Activated naive CD4-positive, alpha-beta T cell (primary cell): ENCODE measurements at places on chromosomes 11 and 22.

DNA sequence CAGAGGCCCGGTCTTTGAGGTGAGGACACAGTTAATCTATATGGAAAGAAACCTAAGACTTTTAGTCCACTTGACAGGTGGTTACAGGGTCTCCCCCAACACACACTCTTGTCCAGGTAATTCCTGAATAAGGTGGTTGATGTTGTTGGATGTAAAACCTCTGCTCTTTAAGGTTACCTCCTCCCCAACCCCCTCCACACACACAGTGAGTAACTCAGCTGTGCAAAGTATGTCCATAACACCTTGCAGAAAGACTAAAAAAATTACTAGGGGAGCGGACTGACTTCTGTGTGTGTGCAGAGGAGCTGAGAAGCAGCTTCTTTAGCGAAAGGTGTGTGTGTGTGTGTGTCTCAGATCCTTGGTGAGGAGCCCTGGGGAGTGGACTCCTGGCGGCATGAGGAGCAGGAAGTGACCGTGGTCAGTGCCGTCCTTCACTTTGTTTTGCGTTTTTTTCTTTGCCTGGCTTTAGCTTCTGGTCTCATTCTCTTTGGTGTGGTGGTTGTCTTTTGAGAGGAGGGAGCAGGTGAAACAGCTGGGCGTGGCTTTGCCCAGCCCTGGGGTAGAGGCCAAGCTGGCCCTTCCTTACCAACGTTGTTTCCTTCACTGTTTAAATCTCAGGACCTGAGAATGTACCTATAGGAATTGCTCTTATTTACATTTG lies 1.7 kb downstream of the ZBED4 start:
- no peak for DNase-seq

DNA sequence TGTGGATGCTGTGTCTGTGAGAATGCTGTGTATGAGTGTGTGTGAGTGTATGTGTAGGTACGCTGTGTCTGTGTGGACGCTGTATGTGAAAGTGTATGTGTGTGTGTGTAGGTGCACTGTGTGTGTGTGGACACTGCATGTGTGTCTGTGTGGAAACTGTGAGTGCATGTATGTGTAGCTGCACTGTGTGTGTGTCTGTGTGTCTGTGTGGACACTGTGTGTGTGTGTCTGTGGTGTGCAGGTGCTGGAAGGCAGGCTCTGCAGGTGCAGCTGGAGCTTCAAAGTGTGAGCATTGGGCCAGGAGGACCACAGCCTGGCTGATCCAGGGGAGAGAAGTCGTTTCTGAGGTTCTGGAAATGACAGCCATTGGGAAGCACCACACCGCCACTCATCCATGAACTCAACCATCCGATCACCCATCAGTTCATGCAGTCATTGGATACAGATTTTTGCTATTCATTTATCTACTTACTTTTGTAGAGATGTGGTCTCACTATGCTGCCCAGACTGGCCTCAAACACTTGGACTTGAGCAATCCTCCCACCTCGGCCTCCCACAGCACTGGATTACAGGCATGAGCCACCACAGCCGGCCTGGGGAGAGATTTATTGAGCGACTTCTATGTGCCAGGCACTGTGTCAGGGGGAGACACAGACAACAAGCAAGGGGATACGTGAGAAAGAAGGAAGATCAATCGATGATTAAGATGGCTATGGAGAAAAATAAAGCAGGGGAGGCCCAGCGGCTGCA lies 9.6 kb downstream of the TRPM5 start:
- DNase-seq: no peak

DNA sequence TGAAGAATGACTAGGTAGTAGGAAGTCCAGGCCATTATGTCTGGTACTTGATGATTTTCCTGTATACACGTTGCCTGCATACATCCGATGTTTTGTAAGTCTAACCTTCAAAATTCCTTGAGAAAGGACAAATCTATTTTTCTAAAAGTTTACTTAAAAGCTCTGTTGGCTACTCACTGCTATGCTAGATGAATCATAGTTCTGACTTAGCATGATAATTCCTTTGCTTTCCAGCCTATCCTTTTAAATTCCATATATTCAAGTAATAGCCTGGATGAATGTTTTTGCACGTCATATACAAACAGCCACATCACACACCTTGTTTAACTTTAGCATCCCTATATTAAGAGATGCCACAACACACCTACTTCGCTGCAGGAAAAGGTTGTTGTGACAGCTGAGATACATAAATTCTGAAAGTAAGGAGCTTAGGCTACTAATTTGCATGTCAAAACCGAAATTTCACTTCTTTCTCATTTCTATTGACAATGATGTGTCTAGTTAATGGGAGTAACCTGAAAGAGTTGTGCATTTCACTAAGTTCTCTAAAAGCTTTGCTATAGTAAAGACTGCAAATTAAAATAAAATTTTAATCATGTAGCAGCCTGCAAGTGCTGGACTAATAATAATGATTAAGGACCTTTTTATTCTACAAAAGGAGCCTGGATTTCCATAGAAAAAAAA lies 1116.4 kb downstream of the JRKL start:
- DNase-seq: no peak

- DNase-seq: no peak
Measured at GRCh38 chr22:49075150-49075549, 752.5 kb downstream of the BRD1 start.

DNA sequence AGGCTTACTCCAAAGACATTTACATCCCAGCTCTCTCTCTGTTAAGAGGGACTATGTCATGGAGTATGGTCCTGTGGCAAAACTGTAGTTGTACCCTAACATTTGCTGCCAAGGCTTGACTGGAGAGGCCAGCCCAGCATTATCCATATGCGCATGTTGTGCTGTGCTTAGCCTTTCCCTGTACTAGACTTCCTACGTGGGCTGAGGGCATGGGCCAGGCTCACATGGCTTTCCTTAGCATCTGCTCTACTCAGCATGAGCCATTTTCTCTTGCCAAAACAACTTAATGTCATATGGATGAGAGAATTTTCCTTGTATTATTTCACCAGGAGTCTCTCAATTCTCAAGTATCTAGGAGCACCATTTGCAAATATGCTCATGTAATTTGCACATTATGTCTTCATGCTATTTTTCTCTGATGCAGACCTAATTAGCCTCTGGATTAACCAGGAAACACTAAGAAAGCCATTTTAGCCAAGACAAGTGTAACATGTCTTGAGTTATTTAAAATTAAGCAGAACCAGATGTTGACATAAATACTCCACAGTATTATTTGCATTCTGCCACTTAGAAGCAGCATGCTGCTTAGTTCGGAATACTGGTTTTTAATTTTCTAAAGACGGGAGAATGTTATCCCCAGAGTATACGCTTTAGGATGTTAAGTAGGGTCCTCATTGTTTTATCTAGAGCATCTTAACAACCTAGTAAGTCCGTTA lies 71.7 kb upstream of the FAR1 start:
- DNase-seq: no peak

DNA sequence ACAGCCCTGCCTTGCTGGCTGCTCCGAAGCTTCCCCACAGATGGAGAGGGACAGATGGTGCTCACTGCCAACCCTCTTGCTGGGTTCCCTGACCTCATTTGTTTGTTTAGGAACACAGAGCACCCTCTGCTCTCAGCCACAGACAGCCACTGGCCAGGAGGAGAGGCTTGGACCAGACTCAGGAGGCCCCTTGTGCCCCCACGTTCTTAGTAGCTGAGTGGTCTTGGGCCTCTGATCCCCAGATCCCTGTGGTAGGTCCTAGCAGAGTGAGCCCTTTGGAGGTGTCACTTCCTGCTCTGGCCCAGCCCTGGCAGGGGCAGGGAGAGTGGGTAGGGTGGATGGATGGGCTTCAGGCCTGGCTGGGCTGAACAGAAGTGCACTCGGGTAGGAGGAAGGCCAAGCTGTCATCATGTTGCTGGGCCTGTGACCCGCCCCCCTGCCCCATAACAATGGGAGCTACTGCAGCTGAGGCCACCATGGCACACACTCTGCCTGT lies 84.0 kb downstream of the DHCR7 start:
- no peak for DNase-seq

DNA sequence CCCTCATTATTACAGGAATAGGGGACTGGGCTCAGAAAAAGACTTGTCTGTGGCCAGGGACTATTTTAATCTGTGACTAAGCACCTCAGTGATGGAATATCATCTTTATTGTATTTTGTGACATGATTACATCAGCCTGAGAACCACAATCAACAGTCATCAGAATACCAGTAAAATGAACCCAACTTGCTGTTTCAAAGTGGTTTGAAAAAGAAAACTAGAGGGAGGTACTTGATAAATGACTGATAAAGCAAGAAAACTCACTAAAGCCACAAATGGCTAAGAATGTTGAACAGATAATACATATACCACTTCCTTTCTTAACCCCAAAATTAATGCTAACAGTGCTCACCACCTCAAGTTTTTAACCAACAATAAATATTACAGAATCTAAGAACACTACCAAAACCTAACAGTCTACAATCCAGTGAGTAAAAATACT lies 155.7 kb downstream of the ATG16L2 start:
- DNase-seq: no peak

GRCh38 chr11:98720951-98721350 lies 299.8 kb upstream of the CNTN5 start:
- no peak for DNase-seq

GRCh38 chr11:11463405-11463804 lies 110.4 kb upstream of the CSNK2A3 start:
- DNase-seq: no peak

DNA sequence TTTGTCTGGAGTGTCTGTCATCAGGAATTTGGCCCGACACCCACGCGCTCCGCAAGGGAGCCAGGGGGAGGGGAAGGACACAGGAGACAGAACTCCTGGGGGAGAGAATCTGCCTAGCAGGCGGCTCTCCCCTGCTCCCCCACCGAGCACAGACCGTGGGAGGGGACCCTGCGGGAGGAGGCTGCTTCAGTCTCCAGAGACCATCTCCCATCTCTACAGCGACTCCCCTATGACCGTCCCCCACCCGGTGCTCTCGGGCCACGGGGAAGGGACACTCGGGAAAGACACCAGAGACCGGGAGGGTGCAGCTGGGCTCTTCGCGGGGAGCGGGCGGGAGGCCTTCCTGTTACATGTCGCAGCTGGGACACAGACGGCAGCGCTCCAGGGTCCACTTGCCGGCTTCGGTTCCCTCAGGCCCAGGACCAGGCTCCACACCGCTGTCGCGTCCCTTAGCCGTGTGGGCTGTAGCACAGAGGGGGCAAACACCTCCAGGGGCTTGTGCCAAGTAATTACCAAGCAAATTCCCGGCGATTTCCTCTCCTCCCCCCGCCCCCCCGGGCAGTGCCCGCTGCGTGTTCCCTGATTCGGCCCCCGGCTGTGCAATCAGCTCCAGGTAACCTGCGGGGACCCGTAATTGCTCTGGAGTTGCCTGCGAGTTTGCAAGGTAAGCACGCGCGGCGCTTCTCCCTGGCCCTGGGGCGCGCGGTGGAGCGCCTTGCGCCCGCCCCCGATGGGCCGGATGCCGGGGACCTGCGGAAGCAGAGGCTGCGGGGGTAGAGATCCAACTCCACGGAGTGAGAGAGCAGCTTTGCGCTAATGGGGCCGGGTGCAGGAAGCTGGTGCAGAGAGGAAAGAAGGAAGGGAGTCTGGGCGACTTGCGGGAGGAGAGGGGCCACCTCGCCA lies 155.1 kb upstream of the CADM1 start:
- DNase-seq: no peak

- no peak for DNase-seq
Measured at GRCh38 chr11:94539420-94539819, 4.3 kb upstream of the FUT4 start.

GRCh38 chr11:96257972-96258934 lies 84.7 kb downstream of the MAML2 start:
- DNase-seq: peak; percentile 13

GRCh38 chr11:79507706-79508105 lies 66.9 kb upstream of the TENM4 start:
- DNase-seq: no peak

DNA sequence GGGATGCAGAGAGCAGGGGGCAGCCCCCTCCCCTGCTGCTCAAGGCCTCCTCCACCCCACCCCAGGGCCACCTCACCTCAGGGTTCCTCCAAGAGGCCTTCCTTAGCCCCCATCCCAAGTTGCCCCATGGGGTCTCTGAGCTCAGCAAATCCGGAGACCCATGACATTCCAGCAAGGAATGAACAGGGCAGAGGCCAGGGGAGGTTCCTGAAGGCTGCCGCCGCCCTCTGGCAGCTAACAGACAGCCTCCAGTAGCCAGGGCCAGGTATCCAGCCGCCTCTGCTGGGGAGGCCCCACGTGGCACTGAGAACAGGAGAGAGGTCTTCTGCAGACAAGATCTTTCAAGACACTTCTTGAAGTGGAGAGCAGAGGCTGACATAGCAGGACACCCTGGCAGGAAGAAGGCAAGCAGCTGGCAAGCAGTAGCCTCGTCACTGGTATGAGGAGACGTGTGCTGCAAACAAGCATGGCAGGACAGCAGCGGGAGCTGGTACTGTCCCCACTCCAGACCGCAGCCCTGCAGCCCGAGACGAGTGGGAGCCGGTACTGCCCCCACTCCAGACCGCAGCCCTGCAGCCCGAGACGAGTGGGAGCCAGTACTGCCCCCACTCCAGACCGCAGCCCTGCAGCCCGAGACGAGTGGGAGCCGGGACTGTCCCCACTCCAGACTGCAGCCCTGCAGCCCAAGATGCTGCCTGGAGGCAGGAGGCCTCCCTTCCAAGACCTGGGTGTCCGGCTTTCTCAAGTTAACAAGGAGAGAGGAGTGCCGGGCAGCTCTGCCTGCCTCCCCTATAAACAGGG lies 190.6 kb downstream of the IGLL1 start:
- no peak for DNase-seq

DNA sequence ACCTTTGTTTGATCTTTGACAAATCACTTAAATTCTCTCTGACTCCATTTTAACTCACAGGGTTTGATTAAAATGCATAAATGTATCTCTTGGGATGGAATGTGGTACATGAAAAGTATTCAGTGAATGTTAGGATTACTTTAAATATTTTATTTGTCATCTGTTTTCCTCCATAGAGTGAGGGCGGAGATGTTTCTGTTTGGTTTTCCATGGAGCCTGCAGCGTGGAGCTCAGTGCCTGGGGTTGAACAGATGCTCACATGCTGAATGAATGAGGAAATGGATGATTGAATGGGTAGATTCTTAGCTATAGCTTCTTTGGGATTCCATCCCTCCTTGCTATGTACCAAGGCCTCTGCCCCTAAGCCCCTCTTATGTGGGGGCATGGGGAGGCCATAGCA lies 10.0 kb downstream of the TSPAN18 start:
- DNase-seq: no peak

GRCh38 chr11:59761993-59762392 lies 6.8 kb downstream of the STX3 start:
- DNase-seq: no peak
